ENCODE measurements at places on chromosomes 11 and 22.

DNA sequence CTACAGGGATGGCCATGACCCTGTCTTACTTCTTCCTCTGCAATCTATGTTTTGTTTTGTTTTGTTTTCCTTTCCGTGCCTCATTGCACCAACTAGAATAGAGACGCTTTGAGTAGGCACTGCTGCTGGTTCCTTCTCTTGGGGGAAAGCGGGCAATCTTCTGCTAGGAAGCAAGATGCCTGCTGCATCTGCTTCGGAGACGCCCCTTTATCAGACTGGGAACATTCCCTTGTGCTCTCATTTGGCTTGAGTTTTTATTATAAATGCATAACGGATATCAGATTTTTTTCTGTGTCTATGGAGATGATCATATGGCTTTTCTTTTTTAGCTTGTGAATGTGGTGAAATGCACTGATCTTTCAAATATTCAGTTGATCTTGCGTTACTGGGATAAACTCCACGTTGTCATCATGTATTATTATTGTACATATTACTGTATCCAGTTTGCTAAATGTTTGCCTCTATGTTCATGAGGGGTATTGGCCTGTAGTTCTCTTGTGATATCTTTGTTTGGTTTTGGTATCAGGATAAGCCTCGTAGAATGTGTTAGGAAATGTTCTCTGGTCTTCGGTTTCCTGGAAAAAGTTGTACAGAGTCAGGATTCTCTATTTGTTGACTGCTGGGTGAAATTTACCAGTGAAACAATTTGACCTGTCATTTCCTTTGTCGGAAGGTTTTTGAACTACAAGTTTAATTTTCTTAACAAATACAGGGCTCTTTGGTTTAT lies 23.4 kb upstream of the KRTAP5-6 start:
- no peak for DNase-seq

DNA sequence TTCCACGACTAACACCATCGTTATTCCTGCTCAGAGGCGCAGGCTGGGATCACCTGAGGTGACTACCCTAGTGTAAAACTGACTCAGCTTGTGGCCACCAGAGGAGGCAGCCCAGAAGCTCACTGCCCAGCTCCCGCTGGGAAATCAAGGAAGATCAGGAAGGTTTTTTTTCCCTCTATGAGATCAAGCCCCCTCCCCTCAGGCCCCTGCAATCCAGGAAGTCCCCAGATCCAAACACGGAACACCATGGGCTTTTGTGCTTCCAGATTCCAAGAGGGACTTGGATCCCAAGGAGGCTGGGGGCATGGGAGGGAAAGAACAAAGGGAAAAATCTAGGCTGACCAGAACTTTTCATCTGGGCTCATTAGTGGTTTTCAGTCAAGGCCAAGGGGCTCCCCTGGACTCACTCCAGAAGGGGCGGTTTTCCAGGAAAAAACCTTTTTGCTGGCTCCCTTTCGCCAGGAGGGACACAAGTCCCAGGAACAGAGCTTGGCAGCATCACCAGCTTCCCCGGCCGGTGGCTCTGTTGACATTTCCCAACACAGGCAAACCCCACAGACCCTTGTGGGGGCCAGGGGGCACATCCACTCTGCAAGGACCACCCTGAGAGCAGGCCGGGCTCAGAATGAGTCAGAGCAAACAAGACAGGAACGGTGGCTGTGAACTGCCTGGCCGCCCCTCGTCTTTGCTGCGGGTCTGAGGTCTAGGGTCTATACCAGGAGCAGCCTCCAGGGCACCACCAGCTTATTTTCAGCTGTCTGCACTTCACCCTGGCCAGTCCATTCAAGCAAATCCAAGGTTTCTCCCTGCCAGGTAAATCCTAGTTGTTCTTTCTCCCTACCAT lies 36.8 kb downstream of the MYH9 start:
- DNase-seq = peak; percentile 79

DNA sequence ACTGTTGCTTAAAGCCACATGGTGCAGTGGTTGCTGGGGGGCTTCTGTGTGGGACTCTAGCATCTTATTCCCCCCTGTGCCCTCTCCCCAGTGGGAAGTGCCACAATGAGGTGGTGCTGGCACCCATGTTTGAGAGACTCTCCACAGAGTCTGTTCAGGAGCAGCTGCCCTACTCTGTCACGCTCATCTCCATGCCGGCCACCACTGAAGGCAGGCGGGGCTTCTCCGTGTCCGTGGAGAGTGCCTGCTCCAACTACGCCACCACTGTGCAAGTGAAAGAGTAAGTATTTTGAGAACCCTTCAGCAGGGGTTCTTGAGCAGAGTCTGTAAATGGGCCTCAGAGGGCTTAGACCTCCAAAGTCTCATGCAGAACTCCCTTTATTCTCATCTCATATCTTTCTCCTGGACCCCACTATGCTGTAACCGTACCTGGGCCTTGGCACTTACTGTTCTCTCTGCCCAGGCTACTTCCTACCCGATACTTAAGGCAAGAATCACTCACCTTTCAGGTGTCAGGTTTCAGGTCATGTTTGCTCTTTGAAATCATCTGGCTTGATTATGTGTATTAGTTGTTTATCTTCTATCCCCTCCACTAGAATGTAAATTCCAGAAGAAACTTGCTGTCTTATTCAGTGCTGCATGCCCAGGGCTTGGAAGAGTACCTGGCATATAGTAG lies 32.4 kb downstream of the PIK3IP1 start:
- no peak for DNase-seq

- no peak for DNase-seq
Observed at GRCh38 chr11:91776655-91777054, 448.0 kb upstream of the FAT3 start.

GRCh38 chr22:48718818-48719500 lies 1108.7 kb downstream of the BRD1 start:
- DNase-seq = no peak

DNA sequence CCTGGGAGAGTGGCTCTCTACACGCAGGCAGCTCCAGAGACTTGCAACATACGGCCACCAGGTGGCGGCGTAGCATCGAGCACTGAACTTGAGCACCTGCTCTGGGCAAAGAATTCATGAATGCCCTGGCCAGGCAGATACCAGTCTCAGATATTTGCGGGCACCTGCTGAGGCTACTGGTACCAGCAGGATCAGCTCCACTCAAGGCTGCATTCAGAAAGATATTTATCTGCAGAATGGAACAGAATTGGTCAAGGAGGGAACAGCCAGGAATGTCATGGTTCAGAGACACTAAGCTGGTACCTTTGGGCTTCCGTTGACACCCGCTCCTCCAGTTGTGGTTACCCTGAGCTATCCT lies 10.8 kb upstream of the CCDC86 start:
- DNase-seq = peak; percentile 76

- DNase-seq = no peak
Observed at GRCh38 chr11:46879056-46879585, 33.0 kb upstream of the CKAP5 start.

GRCh38 chr11:118092907-118093571 lies 6.3 kb upstream of the SMIM35 start:
- DNase-seq = no peak

- DNase-seq = no peak
Observed at GRCh38 chr22:50317178-50317577, 9.6 kb downstream of the DENND6B start.

- DNase-seq = no peak
Observed at GRCh38 chr22:37930952-37931440, 22.4 kb downstream of the C22orf23 start.

DNA sequence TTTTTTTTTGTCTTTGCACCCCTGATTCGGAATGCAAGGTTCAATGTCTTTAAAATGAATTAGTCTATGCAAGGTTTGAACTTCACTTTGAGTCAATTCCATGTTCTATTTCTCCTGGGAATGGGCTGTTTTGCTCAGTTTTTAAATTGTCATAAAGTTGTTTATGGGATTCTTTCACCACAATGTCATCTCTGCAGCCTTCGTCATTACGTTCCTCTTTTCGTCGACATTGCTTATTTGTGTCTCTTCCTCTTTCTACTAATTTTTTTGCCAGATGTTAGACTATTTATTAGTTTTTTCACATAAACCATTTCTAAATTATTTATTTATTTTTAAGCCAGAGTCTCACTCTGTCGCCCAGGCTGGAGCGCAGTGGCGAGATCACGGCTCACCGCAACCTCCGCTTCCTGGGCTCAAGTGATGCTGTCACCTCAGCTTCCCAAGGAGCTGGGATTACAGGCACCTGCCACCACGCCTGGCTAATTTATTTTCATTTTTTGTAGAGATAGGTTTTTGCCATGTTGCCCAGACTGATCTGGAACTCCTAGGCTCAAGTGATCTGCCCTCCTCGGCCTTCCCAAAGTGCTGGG lies 7.1 kb upstream of the TNNT3 start:
- DNase-seq = no peak

DNA sequence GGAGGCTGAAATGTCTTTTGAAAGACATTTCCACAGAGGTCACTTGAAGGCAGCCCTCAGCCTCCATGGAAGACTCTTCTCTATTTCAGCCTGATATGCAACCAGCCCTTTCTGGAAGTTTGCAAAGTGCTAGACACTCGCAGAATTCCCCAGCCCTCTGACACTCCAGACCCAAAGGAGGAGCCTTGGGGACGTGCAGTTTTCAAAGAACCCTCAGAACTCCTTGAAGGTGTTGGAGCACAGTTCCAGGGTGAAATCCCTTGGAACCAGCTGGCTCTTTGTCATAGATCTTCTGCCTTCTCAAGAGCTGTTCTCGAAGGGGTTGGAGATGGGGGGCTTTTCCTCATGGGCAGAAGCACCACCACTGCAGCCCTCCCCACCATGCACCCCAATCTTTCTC lies 19.6 kb downstream of the SPATA19 start:
- no peak for DNase-seq

- no peak for DNase-seq
Observed at GRCh38 chr22:37109242-37109917, at the start of gene TMPRSS6. Gene TMPRSS6 (minus strand): TSS chr22:37109713. CDS start chr22:37103417, 6,296 bp downstream.

GRCh38 chr11:57069942-57070341 lies 81.2 kb downstream of the OR5AK2 start:
- no peak for DNase-seq

DNA sequence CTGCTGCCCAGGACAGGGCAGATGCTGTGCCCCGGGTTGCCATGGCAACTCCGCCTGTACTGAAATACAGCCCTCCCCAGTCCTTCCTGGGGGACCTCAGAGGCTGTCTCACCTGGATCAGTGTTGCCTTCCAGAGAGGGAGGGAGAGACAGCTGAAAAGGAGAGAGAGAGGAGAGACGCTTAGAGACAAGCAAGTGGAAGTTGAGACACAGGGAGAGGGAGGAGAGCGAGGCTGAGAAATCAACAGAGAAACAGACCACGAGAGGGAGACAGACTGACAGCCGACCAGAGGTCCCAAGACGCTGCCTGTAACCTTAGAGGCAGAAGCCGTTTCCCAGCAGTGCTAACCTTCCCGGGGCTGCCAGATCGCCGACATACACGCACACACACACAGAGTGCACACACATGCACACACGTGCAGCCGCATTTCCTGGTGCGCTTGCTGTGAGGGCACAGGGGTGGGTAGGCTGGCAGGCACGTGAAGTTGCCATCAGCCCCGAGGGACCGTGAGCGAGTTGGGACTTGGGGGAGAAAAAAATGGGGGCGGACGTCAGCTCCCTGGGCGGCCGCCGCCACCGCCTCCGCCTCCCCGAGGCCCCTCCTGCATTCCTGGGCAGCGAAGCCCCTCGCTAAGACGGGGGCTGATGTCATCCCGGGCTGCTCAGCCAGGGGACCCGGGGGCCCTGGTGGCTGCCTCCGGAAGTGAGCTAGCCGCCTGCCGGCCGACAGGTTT lies 88.6 kb upstream of the CRYBB3 start:
- peak; percentile 85 for DNase-seq

GRCh38 chr11:128219731-128220120 lies 367.6 kb downstream of the ETS1 start:
- DNase-seq = no peak

DNA sequence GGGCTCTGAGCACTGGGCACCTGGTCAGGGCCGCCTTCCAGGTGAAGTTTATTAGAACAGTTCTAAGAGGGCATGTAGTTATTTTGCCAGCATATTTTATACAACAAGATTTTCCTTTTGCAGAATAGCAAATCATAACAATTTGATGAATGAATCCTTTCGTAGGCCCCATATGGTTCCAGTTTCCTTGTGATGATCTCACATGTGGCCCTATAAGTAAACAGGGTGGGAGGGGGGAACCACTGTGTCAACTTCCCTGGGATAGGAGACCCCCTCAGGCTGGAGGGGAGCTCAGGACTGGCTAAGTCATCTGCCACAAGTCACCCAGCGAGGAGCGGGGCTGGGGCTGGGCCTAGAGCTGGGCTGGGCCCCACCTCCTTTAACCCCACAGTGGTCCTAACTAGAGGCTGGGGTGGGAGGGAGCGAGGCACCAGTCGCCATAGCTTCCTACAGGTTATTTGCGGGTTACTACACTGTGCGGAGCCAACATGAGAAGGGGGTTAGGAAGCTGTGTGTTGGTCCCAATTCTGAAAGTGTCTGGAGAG lies 4.2 kb downstream of the FBLN1 start:
- DNase-seq = no peak

GRCh38 chr22:42283278-42284201 lies 13.1 kb upstream of the TCF20 start:
- no peak for DNase-seq

- DNase-seq = no peak
Observed at GRCh38 chr11:113664069-113664980, 41.8 kb downstream of the TMPRSS5 start.

DNA sequence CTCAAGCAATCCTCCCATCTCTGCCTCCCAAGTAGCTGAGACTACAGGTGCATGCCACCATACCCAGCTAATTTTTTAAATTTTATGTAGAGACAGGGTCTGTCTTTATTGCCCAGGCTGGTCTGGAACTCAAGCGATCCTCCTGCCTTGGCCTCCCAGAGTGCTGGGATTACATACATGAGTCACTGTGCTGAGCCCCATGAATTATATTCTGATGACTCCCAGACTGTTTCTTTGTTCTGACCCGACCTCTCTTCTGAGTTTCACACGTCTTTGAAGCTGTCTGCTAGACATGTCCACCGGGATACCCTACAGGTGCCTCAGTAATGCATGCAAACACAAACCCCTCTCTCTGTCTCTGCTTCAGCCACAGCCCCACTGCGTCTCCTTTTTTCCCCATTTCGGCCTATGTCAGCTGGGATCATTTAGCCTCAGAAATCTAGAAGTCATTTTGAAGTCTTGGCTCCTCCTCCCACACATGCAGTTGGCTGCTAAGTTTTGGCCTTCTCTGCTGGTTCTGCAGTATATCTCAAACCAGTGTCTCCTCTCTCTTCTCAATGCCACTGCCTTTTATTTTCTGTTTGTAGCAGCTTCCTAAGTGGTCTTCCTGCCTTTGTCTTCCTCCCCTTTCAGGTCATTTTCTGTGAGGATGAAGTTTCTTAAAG lies 4.8 kb downstream of the VPS26B start:
- DNase-seq = no peak

GRCh38 chr11:111718859-111719258 lies 47.3 kb downstream of the PPP2R1B start:
- no peak for DNase-seq

- DNase-seq = no peak
Observed at GRCh38 chr11:90309693-90310092, 86.8 kb upstream of the CHORDC1 start.

GRCh38 chr22:46547179-46547882 lies 9.9 kb upstream of the CELSR1 start:
- no peak for DNase-seq

DNA sequence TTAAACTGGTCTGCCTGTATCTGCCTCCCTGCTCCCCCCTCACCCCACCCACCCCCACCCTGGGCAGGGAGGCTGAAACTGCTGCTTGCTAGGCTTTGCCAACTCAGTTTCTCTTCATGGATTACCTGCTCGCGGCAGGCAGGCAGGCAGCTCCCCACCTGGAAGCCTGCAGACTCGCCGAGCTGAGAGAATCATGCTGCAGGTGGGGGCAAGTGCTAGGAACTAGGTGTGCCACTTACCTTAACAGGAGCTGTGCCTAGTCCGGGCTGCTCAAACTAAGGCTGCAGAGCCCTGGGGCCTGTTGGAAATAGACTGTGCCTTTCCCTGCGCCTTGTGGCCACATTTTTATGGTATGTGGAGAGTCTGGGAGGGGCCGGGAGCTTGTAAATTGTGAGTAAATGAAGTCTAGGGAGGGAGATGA lies 30.3 kb downstream of the MARK2 start:
- no peak for DNase-seq

Measured in breast epithelium (tissue), 4 donors.